Thoracic aorta (tissue), 2 donors: ENCODE measurements at places on chromosomes 2 and 18.

DNA sequence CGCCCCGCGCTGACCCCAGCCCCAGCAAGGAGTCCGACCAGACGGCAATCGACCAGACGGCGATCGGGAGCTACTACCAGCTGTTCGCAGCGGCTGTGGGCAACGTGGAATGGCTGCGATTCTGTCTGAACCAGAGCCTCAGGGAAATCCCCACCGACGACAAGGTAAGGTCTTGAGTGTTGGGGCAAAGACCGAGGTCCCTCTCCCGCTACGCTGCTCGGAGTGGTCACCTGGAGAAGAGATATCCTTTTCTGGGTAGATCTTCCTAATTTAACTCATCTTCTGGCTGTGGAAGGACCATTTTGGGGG, 704 bp downstream of the ANKRD53 start:
- DNase-seq = no peak

DNA sequence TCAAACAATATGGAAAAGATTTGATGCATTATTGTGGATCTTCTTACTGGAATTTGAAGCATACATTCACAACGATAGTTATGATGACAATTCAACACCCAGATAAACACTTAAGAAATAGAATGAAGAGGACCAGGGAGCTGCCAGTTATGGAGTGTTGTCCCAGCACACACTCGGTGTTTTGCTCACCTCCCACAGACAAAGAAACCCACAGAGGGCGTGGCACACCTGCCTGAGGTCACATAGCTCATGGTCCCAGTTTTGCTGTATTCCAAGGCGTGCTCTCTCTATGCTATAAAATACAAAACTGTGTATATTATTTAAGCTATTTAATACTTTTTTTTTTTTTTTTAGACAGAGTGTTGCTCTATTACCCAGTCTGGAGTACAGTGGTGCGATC, 31.1 kb downstream of the EFR3B start:
- DNase-seq = no peak

- DNase-seq = no peak
These were observed 217.9 kb upstream of the RAB6C start for GRCh38 chr2:129761569-129762021.

GRCh38 chr2:230898016-230898712, 26.9 kb downstream of the GPR55 start:
- no peak for DNase-seq

DNA sequence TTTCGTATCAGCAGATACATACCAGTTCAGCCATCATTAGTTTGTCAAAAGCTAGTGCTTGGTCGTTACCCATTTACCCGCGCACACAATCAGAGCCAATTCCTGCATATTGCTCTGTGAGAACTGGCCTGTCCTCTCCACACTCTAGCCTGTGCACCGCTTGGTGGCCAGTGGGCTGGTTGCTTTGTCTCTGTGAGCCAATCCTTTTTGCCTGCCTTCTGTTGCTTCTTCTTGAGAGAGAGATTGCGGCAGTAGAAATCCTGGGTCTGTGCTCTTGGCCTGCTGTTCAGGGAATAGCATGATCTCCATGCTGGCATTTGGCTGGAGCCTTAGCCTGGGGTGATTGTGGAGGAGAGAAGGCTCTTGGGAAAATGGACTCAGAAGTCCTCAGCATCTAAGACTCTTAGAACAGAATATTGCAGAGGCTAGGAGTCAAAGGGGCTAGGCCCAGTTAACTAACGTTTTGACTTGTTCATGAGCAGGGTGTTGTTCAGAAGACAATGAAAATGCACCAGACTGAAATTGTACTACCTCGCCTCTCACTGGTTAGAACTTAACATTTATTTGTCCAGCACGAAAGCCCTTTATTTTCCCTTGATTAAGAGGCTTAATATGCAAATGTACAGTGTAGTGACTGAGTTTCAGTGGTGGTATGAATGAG, 37.1 kb downstream of the MAP4K4 start:
- no peak for DNase-seq

DNA sequence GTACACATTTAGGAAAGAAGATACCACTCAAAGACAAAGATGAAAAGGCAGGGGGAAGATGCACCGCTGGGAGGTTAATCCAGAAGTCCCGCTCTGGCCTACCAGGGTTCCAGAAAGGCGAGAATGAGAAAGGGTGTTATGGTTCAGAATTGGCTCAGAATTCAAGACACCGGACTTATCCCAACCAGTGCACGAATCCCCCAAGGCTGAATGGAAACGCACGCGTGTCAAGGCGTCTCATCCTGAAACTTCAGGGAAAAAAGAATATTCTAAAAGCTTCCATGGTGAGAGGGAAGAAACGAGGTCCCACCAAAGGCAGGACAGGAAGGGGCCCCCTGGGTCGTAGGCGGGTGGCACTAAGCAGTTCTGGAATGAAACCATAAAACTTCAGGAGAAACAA, 71.9 kb downstream of the SLC66A2 start:
- no peak for DNase-seq

DNA sequence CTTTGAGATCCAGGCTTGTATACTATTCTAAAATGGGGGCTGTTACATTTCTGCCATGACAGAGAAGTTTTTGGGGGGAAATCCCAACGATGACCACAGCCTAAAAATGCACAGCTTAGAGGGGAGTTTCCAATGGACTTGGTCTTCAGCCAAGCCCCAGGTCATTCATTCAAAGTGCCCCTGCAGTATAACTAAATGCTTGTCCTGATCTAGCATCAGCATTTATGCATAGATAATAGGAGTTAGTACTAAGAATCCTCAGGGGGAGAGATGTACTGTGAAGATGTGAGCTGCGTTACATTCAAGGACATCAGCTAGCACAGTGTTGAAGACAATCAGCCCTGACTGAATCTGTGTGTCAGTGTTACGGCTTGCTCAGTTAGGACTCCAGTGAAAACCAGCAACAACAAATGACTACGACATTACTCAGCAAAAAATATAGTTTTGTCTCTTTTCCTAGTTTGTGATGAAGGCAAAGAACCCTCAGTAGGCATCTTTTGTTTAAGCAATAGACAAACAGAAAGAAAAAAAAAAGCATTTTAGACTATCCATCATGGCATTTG, 160.9 kb downstream of the ZEB2 start:
- no peak for DNase-seq

- DNase-seq = no peak
These were observed 19.2 kb downstream of the DTNA start for GRCh38 chr18:34729264-34729663.

GRCh38 chr18:58349650-58350049, 279.2 kb downstream of the ALPK2 start:
- DNase-seq = no peak

DNA sequence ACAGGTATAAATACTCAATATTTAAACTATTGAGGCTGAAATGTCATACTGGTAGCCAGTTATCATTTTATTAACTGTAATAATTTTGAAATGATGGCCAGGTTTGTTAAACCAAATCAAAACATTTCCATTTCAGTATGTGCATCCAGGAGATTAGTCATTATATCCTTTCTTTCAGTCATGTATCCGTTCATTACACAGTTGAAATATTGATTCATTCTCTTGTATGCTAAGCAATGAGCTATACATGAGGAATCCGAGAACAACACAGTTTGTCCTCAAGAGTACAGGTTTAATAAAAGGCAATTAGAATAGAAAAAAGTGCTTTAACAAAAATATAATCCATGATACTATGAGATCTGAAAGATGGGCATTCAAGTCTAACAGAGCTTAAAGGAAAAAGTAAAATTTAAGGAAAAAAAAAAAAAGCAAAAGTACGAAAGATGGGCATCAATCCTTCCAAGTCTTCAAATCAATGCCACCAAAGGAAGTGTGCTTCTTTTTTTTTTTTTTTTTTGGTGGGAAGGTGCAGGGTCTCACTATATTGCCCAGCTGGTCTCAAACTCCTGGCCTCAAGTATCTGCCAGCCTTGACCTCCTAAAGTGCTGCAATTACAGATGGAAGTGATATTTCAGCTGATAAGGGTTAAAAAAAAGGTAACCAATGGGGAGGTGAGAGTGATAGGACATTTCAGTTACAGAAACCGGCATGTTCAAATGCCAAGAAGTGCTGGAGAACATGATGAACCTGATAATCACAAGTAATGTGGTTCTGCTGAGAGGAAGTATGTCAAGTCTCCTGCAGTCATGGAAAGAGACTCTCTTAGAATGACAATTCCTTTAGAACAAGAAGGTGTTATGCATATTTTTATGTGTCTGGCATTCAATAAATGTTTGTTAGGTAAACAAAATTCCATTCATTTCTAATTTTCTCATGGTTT, 35.8 kb downstream of the PUM2 start:
- DNase-seq = no peak

- no peak for DNase-seq
These were observed 21.6 kb upstream of the SULT1C4 start for GRCh38 chr2:108355906-108356734.

DNA sequence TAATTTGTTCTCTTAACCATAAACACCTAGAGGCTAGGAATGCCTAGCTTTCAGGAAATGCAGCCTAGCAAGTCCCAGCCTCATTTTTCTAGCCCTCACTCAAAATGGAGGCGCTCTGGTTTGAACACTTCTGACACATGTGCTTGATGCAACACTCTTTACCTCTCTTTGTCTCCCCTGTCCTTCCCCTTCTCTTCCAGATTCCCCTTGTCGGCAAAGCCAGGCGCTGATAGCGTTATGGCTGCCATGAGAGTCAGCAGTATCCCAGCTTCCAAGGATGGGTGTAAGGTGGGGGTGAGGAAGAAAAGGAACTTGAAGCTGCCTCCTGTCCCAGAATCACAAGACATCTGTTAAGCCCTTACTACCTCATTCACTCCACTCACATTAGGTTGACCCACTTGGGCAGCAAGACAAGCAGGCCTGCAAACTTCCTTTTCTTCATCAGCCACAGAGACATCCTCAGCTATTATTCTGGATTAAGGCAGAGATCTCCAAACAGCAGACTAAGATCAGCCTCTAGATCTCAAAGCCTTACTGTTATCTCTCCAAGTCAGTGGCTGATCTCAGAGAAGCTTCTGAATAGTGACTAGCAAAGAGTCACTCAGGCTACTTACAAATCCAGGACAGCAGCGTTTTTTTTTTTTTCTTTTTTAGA, 1.9 kb upstream of the ST3GAL5 start:
- DNase-seq = no peak

GRCh38 chr18:76993573-76993972, 139.0 kb downstream of the MBP start:
- no peak for DNase-seq

DNA sequence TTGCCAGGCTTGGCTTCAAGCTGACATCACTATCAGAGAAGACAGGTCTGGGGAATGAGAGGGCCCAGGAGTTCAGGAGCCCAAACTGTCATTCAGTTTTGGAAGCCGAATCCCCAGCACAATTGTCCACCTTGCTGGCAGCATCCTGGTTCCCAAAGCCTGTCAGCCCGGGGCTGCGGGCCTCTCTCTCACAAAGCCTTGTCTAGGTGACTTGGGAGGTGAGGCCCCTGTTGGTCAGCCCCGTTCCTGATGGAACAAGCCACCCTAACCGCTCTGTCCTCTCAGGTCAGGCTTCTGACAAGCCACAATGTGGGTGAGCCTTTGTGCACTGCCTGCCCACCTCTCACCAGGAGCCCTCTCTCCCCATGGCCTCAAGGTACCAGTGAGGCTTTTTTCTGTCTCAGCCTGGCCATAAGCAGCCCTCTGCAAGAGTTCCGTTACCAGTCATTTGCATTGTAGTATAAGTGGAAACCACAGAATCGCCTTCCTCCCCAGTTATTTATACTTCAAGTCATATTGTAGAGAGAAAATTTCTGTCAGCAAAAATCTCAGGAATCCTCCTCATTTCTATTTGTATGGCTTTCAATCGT, 100.6 kb downstream of the MSH2 start:
- no peak for DNase-seq

GRCh38 chr18:35041815-35042387, 688 bp downstream of the MAPRE2 start:
- no peak for DNase-seq

DNA sequence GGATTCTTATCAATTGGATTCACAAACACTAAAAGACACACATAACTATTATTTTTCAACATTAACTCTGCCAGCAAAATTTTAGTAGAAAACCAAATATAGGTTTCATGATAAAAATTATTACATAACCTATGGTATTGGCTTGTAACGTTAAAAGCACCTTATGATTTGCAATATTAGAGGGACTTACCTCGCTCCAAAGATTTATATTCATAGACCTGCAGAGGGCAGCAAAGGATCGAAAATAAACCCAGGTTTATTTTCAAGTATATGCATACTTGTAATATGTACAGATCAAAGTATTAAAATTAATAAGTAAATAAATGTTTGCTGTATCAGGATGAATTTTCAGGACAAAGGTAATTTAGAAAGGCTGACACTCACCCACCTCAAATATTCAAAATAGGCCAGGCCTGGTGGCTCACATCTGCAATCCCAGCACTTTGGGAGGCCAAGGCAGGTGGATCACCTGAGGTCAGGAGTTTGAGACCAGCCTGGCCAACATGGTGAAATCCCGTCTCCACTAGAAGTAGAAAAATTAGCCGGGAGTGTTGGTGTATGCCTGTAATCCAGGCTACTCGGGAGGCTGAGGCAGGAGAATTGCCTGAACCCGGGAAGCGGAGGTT, 45.3 kb downstream of the LRPPRC start:
- no peak for DNase-seq

GRCh38 chr2:60840880-60841279, 40.5 kb upstream of the REL start:
- DNase-seq = no peak

- no peak for DNase-seq
These were observed 67.1 kb downstream of the DIPK1C start for GRCh38 chr18:74389991-74390390.

DNA sequence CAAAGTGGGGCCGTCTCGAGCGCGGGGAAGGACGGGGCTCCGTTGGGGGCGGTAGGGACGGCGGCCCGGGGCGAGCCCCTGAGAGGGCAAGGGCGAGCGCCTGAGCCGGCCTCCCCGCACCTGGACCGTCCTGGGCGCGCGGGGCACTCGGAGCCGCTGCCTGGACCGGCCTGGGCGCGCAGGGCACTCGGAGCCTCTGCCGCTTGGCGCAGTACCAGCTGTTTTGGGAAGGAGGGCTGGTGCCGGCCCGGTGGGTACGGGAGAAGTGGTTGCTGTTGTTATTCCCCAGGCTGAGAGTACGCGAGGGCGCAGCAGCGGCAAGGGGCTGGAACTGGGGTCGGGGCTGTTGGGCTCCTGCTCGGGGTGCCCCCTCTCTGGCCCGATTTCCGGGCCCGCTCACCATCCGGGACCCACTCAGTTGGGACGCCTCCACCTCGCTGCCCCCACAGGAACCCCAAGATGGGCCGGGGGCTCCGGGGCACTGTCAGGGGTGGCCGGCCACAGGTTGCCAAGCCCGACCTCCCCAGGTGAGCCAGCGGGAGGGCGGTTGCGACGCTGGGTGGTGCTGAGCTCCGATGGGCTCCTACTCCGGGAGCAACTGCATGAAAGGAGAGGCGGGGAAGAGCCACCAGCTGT, 579 bp downstream of the ARHGEF4 start:
- no peak for DNase-seq

GRCh38 chr2:47617028-47617427, 165.9 kb upstream of the MSH6 start:
- no peak for DNase-seq

- DNase-seq = no peak
These were observed 84.2 kb downstream of the SLC4A10 start for GRCh38 chr2:161708350-161708975.
